Stimulated activated CD4-positive, alpha-beta T cell treated with anti-CD3 and anti-CD28 coated beads, Interleukin-4, amount 100 ng/mL, for 4 hours (primary cell): ENCODE measurements at places on chromosomes 6 and 20.
A peak's percentile ranks its signal among the peaks of the same experiment; 100 is the strongest.

- no peak for DNase-seq
These were observed 133.0 kb downstream of the GPX5 start for GRCh38 chr6:28658475-28659249.

GRCh38 chr20:58361481-58362205 is 27.4 kb upstream of the VAPB start:
- DNase-seq, result no peak

- DNase-seq, result peak; percentile 18
These were observed 39.6 kb downstream of the SLC23A2 start for GRCh38 chr20:4961746-4962145.

GRCh38 chr6:31826793-31827285 is 699 bp upstream of the HSPA1B start:
- no peak for DNase-seq

DNA sequence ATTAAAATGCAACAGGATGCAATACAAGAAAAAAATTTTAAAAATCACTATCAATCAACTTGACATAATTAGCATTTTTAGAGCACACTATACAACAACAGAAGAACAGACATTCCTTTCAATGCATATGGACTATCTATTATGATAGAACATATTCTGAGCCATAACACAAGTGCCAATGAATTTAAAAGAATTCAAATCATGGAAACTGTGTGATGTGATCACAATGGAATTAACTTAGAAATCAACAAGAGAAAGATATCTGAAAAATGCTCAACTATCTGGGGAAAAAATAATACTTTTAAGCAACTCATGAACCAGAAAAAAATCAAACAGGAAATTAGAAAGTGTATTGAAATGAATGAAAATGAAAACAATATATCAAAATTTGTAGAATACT is 106.3 kb downstream of the ADTRP start:
- no peak for DNase-seq

- DNase-seq, result no peak
These were observed 8.9 kb upstream of the AHI1 start for GRCh38 chr6:135506270-135506997.

DNA sequence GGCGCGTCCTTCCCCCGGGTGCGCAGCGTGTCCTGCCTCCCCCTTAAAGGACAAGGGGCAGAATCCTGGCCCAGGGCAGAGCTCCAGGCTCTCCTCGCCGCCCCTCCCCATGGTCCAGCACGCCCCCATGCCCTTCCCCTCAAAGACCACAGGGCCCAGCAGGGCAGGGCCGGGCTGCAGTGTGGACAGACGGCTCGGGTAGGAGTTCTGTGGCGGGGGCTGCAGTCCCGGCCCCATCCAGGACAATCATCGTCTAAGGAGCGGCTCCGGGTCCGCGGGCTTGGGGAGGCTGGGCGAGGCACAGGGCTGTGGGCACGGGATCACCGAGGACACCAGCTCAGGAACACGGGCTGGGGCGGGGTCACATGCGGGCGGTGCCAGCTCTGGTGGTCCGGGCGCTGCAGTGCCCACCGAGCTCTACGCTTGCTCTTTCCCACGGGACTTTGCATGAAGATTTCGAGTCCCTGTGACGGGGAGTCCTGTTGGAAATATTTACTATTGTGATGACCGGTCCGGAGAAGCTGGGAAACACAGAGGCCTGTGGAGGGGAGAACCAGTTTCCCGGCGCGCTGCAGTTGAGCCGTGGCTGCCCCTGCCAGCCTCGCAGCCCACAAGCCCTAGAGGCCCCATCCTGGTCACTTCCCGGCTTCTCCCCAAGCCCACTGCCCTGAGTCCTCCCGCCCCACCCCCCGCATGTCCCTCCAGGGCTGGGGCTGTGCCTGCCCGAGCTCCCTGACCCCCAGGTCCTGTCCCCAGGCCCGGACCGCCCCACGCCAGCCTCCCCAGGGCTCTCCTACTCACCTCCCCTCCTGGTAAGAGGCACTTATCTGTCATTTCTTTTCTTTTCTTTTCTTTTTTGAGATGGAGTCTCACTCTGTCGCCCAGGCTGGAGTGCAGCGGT is 20.6 kb downstream of the SLC17A9 start:
- no peak for DNase-seq

DNA sequence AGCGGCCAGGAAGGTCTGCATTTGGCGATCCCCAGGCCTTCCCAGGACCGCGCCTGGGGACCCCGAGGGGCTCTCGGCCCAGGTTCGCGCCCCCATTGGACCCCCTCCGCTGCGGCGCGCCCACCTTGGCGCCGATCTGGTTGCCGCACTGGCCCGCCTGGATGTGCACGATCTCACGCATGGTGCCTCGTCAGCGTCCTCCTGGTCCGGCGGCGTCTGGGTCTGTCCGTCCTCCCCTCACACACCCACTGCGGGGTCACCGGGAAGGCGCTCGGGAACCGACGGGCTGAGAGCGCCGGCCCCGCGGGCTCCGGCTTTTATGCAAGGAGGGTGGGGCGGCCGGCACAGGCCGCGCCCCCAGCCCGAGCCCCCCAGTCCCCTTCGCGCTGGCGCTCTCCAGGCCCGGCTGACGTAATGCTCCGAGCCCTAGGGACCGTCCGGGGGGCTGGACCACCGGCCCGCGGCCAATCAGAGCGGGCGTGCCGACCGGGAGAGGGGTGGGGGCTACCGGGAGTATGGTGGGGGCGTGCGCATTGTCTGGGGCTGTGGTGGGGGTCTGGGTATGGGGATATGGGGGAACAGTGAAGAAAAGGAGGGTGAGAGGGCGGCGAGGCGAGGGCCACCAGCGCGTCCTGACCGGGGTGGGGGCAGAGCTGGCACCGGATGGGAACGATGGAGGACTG is at the start of gene TUBB2B:
TUBB2B (minus strand) TSS at position 291 of the 683 bp plus-strand sequence; CDS start at position 181, 110 bp downstream.
- no peak for DNase-seq

DNA sequence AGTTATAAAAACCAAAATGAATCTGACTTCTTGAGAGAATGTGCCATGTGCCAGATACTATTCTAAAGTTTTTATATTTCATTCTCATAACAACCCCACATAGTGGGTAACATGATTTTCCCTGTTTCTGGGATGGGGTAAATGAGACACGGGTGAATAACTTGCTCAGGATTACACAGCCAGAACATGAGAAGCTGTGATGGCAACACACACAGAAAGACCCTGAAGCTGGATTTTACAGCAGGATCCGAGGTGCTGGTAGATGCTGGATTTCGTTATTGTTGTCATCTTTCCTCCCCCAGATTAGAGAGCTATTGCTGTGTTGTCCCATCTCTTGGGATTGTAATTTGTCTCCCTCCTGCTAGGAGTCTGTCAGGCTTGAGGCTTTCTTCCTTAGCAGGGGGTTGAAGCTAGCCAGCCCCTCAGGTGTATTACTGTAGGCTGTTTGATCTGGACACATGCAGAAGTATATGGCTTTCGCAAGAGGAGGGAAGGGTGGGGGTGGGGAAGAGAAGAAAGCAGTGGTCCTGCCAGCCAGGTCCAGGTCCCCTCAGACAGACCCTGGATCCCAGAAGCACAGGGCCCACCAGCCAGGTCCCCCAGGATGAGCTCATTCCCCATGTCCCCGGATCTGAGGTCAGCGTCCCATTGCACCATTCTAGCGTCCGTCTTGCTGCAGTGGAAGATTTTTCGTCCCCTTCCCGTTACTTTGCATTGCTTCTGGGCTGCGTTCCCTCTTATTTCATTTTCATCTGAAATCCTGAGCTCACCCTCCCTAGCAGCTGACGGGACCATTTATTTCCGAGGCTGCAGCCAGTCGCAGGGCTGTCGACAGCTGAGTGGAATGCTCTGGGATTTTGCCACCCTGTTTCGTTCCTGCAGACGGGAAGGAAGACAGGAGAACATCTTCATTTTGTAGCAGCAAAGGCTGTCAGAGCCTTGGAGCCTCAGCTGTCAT is 7.3 kb upstream of the KCNG1 start:
- DNase-seq, result no peak

- no peak for DNase-seq
These were observed 6.6 kb downstream of the BFSP1 start for GRCh38 chr20:17524560-17524959.

- DNase-seq, result peak; percentile 21
These were observed 10.9 kb downstream of the IL20RA start for GRCh38 chr6:137033828-137034227.

DNA sequence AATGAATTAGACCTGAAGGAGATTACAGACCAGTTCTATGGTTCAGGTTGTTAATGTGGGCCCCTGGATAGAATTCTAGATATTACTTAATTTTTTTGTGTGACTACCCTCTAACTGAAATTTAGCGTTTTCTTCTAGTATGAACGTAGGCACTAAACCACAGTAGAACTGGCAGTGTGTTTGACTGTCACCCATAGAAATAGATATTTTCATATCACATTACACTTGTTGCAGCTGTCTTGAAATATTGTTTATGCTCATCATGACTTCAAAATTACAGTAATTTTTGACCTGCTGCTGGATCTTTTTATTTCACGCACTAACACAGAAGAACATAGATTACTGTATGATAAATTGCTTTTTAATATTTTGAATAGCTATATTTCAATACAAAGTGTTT is 31.6 kb downstream of the E2F3 start:
- DNase-seq, result no peak
